Bronchial epithelial cell (primary cell): ENCODE measurements at places on chromosomes 11 and 22. TPM values are rescaled to one million over a fixed set of nuclear protein-coding genes. Genes with fewer than 3 reads are reported as not detected.

RAB36 gene
- 0.26 and 0.77 TPM in 2 replicates for total RNA-seq

CLMP gene
- 9.7 and 34.5 TPM in 2 replicates for total RNA-seq

BBOX1 gene
- 1.3 and 5.6 TPM in 2 replicates for total RNA-seq

POTEH gene
- total RNA-seq, result not detected in 2 replicates

HEPN1 gene
- not detected in 2 replicates for total RNA-seq

LMF2 gene
- 10.3 and 12.7 TPM in 2 replicates for total RNA-seq

HEPHL1 gene
- total RNA-seq, result 0.26 and 0.51 TPM in 2 replicates

MAPK8IP1 gene
- 0.26 and 0.90 TPM in 2 replicates for total RNA-seq

FJX1 gene
- total RNA-seq, result 11.8 and 24.7 TPM in 2 replicates

CRYBB2 gene
- not detected in 2 replicates for total RNA-seq

OR52N4 gene
- total RNA-seq, result not detected in 2 replicates

OR51E2 gene
- total RNA-seq, result not detected in 2 replicates

SLC39A13 gene
- 12.3 and 18.2 TPM in 2 replicates for total RNA-seq

BTBD18 gene
- not detected in 2 replicates for total RNA-seq

CFL1 gene
- 764 and 971 TPM in 2 replicates for total RNA-seq

CRY2 gene
- 10.8 and 15.5 TPM in 2 replicates for total RNA-seq

RIMBP3B gene
- total RNA-seq, result under 0.01 TPM in 1 of 2 replicates, not detected in the other

VSIG10L2 gene
- 0.38 TPM in 1 of 2 replicates, not detected in the other for total RNA-seq

ACRV1 gene
- total RNA-seq, result not detected in 2 replicates

OR10A5 gene
- total RNA-seq, result not detected in 2 replicates

XNDC1N gene
- 5.9 and 6.1 TPM in 2 replicates for total RNA-seq
